Natural killer cell treated with Interleukin-12 subunit alpha and Interleukin-12 subunit beta and Interleukin-15 and Interleukin-18, amount 100 ng/mL, for 72 hours (primary cell): ENCODE measurements at places on chromosomes 13 and 19.

DNA sequence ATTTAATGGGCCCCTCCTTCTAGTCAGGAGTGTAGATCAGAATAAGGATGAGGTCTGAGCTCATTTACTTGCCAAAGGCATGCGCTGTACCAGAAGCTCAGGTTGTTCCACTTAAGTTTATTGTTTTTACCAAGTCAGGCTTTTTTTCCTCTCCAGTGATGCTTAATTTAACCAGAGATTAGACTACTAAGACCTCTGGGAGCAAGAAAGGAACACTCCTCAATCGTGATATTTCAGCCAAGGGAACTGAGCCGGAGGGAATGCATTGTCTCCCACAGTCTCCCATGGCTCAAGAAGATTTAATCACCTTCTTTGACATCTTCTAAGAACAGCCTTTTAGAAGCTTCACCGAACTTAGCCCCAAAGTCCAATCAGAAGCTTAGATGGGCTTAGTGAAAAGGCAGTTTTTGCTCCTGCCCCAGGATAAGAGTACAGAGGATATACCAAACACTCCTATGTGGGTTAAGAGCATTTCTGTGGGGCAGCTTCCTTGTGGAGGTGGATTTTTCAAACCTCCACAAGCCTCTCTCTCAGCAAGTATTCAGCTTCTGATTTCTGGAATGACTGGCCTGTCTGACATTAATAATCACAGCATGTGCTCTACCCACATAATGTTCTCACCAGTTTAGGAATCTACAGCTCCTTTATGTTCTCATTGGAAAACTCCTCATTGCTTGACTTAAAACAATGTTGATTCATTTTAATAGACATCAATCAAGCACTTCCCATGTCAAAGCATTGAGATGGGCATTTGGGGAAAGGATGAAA lies 322.7 kb downstream of the SUCLA2 start:
- no peak for DNase-seq

DNA sequence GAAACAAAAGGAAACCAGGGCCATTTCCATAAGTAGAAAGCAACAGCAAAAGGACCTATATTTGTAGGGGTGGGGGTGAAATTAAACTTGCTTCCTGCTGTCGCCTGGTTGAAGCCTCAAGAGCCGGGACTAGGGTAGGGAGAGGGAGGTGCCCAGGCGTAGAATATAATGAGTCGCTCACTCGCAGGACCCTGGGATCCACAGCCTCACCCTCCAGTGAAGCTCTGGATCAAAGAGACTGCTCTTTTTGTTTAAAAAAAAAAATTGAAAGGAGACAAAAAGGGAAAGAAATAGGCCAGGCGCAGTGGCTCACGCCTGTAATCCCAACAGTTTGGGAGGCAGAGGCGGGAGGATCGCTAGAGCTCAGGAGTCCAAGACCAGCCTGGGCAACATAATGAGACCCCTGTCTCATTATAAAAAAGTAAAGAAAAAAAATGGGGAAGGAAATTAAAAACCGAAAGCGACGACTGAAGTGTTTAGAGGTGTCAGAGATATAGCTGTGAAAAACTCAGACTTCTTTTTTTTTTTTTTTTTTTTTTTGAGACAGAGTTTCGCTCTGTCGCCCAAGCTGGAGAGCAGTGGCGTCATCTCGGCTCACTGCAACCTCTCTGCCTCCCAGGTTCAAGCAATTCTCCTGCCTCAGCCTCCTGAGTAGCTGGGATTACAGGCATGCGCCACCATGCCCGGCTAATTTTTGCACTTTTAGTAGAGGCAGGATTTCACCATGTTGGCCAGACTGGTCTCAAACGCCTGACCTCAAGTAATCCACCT lies 10.9 kb upstream of the ADGRE5 start:
- DNase-seq, result peak; percentile 73

GRCh38 chr13:107838588-107839161 lies 376.7 kb downstream of the LIG4 start:
- DNase-seq, result no peak

DNA sequence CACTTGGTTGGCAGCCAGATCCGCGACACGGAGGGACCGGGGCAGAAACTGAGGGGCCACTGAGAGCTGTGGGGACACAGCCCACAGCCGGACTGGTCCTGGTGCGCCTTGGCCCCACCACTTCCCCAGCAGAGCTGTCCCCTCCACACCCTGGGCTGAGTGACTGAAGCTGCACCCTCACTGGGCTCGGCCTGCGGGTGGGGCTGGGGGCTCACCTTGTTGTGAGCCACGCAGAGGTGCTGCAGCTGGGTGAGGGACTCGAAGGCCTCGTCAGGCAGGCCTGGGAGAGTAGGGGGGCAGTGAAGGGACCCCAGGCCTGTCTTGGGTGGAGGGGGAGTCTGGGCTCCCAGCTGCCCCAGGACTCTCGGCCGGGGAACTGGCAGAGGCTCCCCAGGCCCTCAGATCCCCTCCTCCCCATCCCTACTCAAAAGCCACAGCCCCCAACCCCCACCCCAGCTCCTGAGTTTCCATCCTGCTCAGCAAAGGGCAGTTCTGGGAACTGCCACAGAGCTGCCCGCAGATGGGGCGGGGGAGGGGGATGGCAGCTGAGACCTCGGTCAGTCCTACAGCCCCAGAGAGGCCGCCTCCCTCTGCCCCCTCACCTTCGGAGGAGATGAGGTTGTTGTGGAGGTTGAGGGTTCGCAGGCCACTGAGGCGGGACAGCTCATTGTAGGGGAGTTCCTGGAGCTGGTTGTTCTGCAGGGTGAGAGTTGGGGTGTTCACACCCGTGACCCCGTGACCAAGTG lies 2.3 kb downstream of the PODNL1 start:
- no peak for DNase-seq

GRCh38 chr13:91154558-91155353 lies 192.7 kb upstream of the MIR17HG start:
- DNase-seq, result no peak

GRCh38 chr13:63774133-63774532 lies 2358.5 kb upstream of the PCDH20 start:
- DNase-seq, result no peak
